T-helper 9 cell (primary cell): ENCODE measurements at places on chromosomes 7 and 10.
A peak's percentile ranks its signal among the peaks of the same experiment; 100 is the strongest.

DNA sequence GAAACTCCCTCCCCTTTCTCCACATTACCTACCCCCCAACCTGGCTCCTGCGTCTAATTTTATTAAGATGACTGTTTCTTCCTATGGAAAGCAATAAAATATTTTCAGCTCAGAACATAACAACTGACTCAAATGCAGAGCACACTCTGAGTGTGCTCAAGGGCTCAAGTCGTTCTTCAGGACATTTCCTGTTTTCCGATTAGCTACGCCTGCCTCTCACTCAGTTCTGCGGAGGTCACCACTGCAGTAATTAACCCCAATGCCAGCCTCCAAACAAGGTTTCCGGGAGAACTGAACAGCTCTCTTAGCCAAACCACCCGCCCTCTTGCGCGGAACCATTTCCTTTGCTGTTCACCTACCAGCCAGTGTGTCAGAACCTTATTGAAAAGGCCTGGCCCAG lies 19.3 kb downstream of the MYOF start:
- DNase-seq, result no peak

DNA sequence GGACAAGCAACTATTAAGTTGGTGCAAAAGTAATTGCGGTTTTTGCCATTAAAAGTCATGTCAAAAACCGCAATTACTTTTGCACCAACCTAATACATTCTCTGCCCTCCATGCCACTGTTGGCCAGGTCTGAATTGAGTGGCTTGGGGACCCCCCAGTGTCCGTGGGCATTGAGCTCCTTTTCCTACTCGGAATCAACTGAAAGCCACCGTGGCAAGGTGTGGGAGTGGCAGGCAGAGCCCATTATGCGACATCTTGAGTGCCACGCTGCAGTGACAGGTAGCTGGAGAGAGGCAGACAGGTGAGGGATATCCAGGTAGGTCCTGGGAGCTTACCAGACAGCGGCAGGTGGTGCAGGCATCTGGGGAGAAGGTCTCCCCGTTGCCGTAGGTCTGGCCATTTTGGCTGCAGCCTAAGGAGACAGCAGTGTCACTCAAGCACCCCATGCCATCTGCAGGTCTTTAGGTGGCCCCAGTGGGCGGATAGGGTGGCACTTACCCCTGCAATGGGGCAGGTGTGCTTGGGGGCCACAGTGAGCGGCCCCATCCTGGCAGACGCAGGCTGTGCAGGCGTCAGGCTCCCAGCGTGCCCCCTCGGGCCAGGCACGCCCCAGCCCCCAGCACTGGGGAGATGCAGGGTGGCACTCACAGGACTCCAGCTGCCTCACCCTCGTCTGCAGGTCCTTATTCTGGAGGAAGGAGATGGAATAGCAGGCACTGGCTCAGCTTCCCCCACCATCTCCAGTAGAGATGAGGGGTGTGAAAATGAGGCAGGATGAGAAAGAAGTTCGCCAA lies 3.5 kb downstream of the KCP start:
- DNase-seq, result no peak

GRCh38 chr7:36037121-36037662 lies 115.9 kb upstream of the EEPD1 start:
- no peak for DNase-seq

DNA sequence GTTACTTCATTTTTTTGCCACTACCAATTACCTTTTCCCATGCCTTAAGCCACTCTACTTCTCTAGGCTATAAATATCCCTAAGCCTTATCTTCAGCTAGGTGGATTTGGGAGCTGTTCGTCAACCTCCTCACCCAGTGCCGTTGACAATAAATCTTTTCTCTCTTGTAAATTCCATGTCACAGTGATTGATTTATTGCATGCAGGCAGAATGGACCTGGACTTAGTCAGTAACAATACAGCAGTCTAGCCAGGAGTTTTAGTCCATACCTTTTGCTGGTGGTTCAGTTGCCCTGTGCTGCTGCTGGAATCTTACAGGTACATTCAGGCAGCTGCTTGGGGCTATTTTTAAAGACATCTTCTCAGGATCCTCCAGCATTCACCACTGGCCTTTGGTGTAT lies 350.5 kb upstream of the NRG3 start:
- DNase-seq, result no peak

DNA sequence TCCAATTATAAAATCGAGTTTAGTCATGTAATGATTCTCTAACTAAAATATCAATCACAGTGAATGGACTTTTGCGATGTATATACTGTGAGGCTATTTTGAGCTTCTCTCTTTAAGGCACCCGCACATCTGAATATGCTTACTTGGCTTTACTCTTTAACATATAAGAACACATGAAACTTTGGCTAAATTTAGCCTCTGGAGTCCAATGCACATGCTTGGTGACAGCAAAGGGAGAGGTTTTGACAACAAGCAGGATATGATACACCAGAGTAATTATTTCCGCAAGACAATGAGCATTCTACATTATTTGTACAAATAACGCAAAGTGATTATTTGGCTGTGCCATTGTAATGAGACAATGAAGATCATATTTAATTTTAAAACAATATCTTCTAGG lies 72.4 kb downstream of the ARID5B start:
- DNase-seq, result no peak

DNA sequence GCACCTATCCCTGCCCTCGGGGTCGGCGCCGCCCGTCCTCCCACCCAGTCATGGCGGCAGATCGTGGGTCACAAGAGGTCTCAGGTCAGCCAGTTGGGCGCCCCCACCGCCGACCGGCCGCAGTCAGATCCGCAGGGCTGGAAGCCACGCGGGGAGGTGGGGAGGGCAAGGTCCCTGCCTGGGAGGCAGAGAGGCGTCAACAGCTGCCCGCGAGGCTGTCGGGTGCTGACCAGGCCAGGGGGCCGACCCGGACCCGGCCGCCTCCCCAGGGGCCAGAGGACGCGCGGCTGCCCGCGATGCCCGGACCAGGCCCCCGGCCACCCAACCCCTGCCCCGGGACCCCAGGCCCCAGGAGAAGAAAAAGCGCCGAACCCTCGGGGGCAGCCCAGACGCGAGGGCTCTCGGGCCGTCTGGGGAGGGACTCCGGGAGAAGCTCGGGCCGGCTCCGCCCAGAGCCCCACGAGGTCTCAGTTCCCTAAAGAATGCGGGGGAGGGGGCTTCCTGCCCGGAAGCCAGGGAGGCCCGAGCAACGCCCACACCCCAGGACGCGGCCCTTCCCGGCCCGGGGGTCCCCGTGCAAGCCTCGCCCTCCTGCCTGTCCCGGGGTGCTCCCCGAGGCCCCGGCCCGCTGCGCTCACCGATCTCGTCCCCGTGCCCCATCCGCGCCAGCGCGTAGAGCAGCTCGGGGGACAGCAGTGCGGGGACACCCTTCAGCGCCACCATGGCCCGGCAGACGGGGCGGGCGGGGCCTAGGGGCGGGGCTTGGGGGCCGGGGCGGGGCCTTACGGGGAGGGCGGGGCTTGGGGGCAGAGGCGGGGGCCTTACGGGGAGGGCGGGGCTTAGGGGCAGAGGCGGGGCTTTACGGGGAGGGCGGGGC lies at the start of gene FUOM:
Gene FUOM, minus strand, starts transcription at position 735 of the 877 bp plus-strand sequence. Its CDS starts 12 bp downstream, at position 723.
- peak; percentile 68 for DNase-seq

- DNase-seq, result no peak
Observed at GRCh38 chr7:72286519-72286918, 125.6 kb downstream of the CALN1 start.

DNA sequence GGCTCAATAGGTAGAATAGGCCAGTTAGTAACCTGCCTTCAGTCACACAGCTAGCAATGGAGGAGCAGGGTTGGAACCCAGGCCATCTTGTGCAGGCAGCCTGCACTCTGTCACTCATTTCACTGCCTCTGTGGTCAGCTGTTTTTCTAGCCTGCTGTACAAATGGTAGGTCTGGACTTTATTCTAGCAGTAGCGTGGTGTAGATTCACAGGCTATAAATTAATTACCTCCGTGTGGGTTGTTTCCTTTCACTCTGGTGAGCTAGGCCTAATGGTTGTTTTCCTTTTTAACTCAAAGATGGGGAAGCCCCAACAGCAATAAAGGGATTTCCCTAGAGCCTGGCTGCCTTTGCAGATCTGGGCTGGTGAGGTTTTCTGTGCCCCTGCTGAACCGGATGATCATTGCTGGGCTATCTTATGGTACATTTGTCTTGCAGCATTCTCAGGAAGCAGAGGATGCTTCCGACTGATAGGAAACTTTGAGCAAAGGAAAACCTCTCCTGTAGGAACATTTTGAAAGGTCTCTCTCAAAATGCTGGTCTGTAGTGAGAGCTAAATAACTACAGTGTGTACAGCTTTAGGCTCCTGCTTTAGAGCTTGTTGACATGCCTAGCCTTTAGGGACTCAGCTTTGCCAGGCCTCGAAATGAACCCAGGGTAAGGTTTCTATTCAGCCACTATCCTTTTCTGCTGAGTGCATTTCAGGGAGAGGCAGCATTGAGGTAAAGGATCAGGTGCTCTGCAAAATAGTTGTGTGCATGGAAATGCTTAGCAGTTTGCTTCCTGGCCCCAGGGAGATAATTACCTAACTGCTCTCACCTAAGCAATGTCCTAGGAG lies 157.4 kb downstream of the ST7 start:
- DNase-seq, result no peak

DNA sequence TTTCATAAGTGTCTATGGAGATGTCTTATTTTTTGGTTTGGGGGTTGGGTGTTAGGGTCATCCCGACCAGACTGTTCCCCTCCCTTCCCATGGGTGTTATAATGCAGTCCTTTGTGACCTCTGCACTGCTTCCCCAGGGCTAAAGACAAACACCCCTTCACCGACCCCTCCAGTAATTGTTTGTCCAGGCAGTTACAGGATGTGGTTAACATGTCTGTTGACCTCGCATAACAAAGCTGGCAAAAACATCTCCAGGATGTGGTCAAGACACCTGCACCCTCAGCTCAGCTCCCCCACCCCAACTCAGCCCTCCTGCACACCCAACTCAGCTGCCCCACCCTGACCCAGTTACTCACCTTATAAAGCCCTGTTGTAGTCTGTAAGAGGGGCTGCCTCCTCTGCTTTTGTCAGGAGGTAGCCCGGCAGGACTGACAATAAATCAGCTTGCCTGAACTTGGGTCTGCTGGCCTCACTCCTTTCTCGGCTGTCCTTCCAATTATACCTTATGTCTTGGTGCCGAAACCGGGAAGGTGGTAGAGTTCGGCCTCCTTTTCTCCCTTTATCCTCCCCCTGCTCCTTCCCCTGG lies 102.2 kb downstream of the ZNF92 start:
- no peak for DNase-seq

GRCh38 chr7:142469696-142470543 lies 212.1 kb upstream of the PRSS58 start:
- DNase-seq, result no peak

GRCh38 chr10:91520661-91521060 lies 110.5 kb downstream of the HECTD2 start:
- no peak for DNase-seq
